ENCODE measurements at places on chromosomes 6 and 20.

DNA sequence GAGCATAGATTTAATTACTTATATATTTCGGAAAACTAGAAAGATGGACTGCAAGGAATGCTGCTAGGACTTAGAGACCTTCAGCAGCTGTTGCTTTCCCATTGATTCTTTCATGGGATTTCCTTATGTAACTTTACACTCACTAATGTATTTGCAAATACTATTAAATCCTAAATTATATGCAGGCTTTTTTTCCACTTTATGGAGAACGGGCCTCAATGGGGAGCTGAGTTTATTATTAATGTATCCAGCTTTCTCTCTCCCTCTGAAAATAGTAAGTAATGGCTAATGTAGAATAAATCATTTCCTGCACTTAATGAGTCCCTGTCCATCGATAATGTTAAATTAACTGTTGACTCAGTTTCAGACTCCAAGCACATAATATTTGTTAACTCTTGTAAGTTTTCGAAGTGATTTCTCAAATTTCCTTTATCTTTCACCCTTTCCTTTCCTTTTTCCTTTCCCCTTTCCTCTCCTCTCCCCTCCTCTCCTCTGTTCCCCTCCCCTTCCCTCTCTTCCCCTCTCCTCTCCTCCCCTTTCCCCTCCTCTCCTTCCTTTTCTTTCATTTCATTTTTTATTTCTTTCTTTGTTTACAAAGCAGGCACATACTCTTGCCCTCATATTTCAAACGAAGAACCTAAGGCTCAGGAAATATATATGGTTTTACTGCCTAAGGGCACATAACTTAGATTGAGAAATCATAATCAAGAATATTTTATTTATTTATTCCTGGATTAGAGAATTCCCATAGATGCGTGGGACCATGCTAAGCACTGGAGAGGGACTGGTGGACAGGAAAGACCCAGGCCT is 503.6 kb downstream of the MMUT start:
- DNase-seq: no peak

GRCh38 chr6:110447761-110448160 is 28.7 kb downstream of the SLC22A16 start:
- DNase-seq: no peak

GRCh38 chr6:9140172-9140571 is 704.8 kb upstream of the SLC35B3 start:
- DNase-seq: no peak

GRCh38 chr6:53540129-53540692 is 4.7 kb downstream of the GCLC start:
- no peak for DNase-seq

GRCh38 chr20:57167971-57168701 is 98.3 kb downstream of the BMP7 start:
- no peak for DNase-seq

DNA sequence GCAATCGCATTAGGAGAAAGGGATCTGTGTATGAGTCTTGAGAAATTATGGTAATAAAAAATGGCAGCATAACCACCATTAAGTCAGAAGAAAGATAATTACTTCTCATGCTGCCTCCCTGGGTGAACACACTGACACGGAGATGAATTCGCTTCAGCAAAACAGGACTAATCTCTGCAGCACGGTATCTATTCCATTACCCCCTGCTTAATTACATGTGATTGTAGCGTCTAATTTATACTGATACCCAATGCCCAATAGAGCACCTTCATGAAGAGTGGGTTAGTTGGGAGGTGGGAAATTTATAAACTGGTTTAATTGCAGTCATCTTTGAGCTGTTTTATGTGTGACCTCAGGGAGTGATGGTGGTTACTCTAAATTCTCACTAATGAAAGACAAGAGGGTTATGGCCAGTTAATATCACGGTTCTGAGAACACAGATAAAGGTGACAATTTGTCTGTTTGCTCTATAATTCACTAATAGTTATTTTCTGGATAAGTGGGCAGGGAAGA is 476.2 kb upstream of the SULF2 start:
- no peak for DNase-seq

GRCh38 chr20:62949962-62950361 is 2.5 kb upstream of the SLC17A9 start:
- DNase-seq: no peak

DNA sequence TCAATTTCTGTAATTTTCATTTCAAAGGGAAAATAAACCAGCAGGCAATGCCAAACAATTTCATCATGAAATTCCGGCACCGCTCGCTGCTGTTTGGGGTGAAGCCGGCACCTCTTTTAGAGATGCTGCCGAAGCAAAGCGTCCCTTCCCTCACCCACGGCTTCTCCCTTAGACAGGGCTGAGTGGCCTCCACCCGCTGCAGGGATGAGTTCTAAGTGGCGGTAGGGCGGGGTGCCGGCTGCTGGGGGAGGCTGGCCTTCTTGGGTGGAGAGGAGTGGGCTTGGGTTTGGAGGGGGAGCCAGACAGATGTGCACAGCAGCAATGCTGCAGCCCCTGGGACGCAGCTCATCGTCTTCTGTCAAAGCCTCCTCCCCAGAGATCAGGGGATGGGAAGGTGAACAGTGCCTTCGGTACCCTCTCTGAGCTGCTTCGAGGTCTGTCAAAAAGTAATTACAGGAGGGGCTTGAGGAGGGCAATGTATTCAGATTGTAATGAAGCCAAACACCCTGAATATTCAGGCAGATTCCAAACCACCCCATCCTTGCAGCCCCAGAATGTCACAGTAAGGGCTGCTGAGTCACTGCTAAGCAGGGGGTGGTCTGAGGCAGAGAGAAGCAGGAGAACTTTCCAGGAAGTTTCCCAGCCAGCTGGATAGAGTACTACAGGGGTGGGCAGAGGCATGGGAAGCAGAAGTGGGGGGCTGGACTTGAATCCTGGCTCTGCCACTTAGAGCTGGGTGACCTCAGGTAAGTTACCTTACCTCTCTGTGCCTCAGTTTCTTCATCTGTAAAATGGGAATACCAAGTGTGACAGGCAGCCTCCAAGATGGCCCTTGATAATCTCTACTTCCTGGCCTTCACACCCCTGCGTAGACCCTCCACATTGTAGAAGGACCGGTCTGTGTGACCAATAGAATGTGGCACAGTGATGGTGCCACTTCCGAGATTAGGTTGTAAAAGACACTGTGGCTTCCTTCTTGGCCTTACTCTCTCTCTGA is 96.6 kb downstream of the SULF2 start:
- DNase-seq: no peak

Data from non-pigmented ciliary epithelial cell (primary cell).